ENCODE measurements at places on chromosomes 7 and 10.

GRCh38 chr10:98320486-98321185 is 52.6 kb upstream of the LOXL4 start:
- DNase-seq, result no peak

DNA sequence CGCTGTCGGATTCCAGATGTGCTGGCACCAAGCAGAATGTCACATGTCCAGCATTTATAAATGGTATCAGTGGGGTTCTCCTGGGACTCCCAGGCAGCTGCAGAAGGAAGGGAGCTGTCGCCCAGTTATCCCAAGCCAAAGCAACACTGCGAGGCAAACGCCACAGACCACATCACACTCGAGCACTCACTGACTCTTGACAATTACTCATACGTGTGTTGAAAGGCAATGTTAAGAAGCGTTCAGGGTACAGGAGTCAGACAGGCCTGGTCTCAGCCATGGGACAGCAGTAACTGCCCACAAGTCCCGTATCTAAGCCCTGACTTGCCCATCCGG is 113.4 kb downstream of the DIP2C start:
- DNase-seq, result peak; percentile 23

GRCh38 chr10:125629758-125630376 is 53.1 kb downstream of the TEX36 start:
- peak; percentile 47 for DNase-seq

DNA sequence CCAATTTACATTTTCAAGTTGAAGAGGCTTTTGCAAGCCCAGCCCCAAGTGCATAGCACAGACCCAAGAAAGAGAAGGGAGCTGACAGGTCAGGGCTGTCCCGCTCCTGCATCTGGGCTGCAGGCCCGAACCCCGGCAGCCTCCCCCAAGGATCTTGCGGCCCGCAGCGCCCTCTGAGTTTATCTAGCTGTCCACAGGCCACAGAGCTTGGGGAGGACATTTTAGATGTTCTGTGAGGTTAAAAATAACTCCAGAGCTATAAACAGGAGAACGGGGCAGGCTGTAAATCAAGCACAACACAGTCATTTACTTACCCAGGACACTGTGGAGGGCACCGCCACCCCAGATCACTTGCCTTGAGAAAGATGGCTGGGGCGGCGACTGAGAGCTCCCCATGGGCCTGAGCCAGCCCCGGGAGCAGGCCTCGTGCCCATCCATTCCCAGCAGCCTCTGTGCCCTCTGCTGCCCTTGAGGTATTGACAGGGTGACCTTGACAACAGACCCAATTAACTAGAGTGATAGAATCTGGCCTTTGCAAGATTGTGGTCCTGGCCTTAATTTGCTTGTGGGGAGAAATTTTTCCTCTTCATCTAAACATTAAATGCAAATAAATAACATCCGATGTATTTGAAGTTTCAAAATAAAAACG is 563.0 kb downstream of the TCERG1L start:
- no peak for DNase-seq

- no peak for DNase-seq
Observed at GRCh38 chr7:5574770-5575269, 151.2 kb upstream of the TNRC18 start.

- no peak for DNase-seq
Observed at GRCh38 chr7:66205741-66206090, 582 bp downstream of the TPST1 start.

DNA sequence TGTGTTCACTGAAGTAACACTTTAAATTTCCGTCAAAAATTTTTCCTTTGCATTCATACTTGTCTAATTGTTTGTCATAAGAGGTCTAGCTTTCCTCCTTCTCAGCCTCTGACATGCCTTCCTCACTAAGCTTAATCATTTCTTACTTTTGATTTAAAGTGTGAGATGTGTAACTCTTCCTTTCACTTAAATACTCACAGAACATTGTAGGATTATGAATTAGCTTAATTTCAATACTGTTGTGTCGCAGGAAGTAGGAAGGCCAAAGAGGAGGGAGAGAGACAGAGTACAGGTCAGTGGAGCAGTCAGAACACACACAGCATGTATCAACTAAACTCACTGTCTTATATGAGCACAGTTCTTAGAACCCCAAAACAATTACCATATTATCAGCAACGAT is 99.0 kb downstream of the SRPK2 start:
- DNase-seq, result no peak

DNA sequence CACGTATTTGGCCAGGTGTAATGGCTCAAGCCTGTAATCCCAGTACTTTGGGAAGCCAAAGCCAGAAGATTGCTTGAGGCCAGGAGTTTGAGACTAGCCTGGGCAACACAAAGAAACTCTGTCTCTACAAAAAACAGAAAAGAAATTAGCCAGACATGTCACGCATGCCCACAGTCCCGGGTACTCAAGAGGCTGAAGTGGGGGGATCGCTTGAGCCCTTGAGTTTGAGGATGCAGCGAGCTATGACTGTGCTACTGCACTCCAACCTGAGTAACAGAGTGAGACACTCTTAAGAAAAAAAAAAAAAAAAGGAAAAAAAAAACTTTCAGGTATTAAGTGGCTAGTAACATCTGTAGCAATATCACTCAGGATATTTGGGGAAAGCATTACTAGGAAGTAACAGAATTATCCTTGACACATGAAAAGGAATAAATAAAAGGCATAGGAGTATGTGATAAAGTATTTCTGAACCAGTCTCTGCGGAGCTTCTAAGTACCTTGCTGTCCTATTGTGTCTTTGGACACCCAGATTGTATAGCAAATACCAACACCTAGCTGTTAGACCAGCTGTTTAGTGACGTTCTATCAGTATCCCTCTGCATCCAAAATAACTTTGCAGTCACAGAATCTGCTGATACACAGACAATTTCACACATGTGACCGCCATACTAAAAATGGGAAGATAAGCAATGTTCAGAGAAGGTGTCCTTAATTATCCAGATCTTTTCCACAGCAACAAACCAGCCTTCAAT is 74.4 kb downstream of the CYTH3 start:
- DNase-seq, result no peak
